ENCODE measurements at places on chromosomes 12 and 14.

- no peak for DNase-seq
These were observed 211.0 kb upstream of the GARIN6 start for GRCh38 chr12:99436584-99436983.

GRCh38 chr12:106564678-106565329, 18.0 kb upstream of the RFX4 start:
- DNase-seq, result no peak

DNA sequence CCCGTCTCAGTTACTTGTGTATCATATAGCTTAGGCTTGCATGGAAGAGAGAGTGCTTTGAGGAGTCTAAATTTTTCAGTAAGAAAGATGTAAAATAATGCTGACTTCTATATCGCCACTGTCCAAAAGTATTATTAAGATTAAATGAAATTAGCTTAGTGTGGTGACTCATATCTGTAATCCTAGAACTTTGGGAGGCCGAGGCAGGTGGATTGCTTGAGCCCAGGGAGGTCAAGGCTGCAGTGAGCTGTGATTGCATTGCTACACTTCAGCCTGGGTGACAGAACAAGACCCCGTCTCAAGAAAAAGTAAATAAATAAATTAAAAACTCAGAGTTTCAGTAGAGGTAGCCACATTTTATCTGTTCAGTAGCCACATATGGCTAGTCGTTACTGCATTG, 23.3 kb downstream of the PAPOLA start:
- no peak for DNase-seq

GRCh38 chr12:98439981-98440581, 75.3 kb upstream of the TMPO start:
- peak; percentile 77 for DNase-seq

GRCh38 chr12:67681941-67682620, 33.5 kb downstream of the DYRK2 start:
- DNase-seq, result no peak

GRCh38 chr12:21945002-21945401, 3.8 kb upstream of the ABCC9 start:
- no peak for DNase-seq

Data from right hindlimb (tissue), 1 donor.